ENCODE measurements at places on chromosomes 5 and 9.

DNA sequence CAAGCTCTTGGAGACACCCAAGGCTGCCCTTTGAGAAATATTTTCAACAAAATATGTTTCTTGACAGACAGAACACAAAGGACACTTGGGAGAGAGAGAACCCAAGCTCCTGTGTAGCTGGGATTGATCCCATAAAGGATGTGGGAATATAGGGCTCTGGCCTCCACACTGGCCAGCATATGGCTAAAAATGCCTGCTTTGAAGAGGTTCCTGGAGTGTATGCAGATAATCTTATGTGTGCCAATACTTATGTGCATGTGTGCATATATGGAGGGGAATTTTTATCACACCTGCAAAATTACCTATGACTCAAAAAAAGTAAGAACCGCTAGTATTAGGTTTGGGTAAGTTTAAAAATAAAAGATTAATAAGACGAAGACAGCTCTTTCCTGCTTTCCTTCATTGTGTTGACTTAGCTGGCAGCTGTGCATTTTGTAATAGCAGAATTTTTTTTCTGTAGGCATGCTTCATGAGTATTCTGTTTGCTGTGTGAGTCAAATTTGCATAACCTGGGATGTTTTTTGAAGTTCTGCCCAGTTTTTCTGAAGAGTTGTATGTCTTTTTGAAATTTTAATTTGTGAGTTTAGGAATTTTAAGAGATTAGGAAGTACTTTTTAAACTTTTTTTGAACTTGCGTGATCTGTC, 42.6 kb downstream of the HACD4 start:
- no peak for DNase-seq

DNA sequence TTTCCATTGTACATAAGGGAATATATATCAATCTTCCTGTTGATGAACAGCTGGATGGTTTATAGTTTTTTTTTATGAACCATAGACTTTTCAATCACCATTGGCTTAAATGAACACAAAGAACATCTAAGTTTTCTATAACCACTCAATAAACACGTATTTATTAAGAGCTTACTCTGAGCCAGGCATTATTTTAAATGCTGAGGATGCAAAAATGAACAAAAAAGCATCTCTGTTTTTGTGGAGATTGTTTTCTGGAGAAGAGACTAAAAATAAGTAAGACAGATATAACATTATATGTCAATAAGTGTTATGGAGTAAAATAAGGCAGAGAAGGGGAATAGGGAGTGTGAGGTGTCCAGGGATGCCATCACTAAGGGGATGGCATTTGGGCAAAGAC, 52.1 kb upstream of the SLC24A2 start:
- no peak for DNase-seq

DNA sequence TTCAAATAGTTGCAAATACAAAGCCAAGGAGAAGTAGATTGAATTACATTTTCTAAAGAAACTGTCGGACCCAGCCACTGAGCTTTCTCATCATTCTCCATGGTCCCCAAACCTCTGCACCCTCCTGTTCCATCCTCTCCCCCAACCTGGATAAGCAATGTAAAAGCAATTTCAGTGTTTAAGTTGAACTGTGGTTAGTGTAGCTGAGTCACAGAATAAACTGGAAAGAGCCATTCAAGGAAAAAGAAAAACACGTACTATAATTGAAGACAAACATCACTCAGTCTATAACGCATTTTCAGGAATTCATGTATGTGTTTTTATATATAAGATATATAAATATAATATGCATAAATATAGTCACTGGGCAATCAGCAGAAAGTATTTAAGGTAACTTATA, 54.1 kb upstream of the TMEM161B start:
- DNase-seq: no peak

DNA sequence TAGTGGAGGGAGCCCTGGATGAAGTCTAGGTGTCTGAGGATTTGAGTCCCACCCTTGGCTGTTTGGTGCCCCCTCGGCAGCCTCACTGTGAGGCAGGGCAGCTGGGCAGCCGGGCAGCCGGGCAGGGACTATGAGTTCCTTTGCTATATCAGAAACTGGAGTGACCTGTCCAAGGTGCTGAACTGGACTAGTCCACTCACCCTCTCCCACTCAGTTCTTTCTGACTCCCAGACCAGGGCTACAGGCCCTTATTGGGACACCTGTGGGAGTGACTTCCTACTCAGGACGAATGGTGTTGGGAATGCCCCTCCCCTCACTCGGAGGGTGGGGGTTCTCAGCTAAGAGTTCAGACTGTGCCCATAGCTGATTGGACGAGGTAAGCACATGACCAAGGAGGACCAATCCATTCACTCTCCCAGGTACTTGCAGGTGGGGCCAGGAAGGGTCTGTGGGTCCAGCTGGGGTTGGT, 34.1 kb upstream of the RAPGEF1 start:
- DNase-seq: peak; percentile 83

GRCh38 chr5:56350597-56351170, 117.6 kb upstream of the ANKRD55 start:
- DNase-seq: no peak

- DNase-seq: peak; percentile 77
Measured at GRCh38 chr9:127921557-127922120, 4.8 kb upstream of the ST6GALNAC4 start.

GRCh38 chr5:142795251-142795650, 25.1 kb downstream of the ARHGAP26 start:
- peak; percentile 45 for DNase-seq

DNA sequence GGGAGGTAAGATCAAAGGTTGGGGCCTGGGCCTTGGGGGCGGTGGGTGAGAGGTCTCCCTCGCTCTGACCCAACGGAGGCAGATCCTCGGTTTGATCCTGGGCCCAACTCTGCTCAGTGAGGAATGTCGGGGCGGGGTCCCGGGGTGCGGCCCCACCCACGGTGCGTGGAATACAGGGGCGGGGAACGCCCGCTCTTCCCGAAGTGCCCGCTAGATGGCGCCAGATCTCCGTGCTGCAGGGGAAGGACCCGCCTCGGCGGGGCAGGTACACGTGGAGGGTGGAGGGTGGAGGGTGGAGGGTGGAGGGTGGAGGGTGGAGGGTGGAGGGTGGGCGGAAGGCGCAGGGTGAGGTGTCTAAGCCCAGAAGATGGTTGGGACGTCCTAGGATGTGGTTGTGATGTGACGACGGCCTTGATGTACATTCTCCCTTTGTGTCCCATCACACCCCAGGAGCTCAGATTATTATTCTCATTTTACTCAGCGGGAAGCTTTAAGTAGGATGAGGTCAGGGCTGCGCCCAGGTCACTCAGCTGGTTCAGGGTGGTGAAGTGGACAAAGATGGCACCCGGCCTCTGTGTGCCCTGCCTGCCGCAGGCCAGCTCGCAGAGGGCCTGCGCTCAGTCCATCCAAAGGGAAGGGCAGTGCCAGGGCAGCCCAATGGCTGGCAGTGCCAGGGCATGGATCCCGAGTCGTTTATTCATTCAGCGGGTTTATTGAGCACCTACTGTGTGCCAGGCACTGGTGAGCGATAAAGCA, 9.4 kb upstream of the RPS14 start:
- DNase-seq: peak; percentile 81

- DNase-seq: no peak
Measured at GRCh38 chr5:180652771-180653170, 3.4 kb upstream of the FLT4 start.

GRCh38 chr5:64207978-64208377, 42.3 kb downstream of the RNF180 start:
- DNase-seq: peak; percentile 53

Measured in hematopoietic multipotent progenitor cell treated with erythropoietin and hydrocortisone succinate and interleukin-3 and kit ligand, for 4 days (in vitro differentiated cells).